EH (cell line): ENCODE measurements at places on chromosomes 4 and X.

DNA sequence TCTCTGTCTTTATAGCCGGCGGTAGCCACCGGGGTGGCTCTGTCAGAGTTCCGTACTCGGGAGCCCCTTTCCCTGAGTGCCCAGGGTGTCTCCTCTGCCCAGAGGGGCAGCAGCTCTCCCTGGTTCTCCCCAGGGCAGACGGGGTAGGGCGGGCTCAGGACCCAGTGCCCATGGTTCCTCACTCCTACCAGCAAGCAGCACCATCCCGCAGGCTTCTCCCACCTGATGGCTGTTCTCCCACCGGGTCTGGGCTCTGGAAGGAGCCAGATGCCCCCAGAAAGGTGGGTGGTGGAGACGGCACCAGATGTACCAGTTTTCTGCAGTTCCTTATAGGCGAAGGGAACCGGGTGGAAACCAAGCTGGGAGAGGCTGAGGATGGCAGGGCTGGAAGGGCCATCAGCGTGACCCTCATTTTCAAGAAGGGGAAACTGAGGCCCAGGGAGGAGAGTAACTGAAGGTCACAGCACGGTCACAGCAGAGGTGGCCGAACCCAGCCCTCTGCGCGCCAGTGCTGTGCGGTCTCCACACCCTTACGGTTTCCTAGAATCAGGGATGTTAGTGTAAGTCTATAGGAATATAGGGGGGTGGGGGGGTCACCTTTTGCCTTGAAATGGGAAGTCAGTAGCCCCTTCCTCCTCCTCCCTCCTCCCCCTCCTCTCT, 198.7 kb downstream of the AFAP1 start:
- no peak for DNase-seq

- DNase-seq, result no peak
Observed at GRCh38 chr4:108398316-108398715, 222.1 kb upstream of the RPL34 start.

DNA sequence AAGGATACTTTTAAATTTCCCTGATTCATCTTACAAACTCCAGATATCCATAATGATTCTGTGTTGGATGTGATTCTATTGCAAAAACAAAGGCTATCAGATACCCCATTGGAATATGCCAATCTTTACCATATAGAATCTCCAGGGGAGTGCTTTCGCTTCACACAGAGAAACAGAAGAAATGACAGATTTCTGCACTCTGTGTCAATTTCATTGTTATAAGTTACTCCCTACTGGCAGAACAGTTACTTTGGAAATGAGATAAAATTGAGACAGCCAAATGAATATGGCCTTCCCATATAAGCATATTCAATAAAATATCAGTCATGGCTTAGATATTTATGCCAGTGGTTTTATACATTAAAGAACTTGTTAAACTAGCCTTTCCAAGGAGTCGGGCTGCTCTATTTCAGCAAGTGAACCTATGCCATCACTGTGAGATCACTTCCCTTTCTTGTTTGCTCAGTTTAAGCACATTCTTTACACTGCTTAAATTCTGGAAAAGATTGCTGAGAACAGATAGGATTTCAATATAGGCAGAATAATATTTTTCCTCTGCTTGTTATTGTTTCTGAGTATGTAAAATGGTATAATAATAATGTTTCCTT, 127.5 kb upstream of the ANXA10 start:
- no peak for DNase-seq

DNA sequence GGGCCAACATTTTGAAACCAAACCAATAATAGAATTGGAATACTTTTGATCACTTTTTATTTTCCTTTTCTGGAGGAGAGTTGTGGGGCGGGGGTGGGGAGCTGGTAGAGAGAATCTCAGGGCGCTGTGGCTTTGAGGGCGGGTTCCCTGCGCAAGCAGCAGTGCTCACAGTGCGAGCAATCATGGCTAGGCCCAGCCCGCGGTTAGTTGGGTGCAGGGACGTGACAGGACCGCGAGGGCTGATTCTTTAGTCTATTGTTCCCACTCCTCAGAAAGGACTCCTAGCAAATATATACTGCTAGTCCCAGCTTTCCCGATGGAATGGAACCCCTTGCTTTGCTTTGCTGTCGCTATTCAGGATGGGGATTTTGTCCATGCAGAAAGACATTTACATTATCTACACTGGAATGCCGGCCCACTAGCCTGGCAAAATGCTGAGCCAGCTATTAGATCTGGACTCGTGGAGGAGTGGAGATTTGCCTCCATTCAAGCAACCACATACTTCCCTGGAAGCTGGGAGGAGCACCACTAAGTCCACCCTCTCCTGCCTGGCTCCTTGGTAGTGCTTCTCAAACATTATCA, 23.9 kb upstream of the APLN start:
- DNase-seq, result no peak

GRCh38 chr4:95640311-95640710, 91.5 kb upstream of the UNC5C start:
- no peak for DNase-seq
